ENCODE measurements at places on chromosomes 3 and 15. TPM values are rescaled to one million over a fixed set of nuclear protein-coding genes. Genes with fewer than 3 reads are reported as not detected.

GABRR3 gene
- not detected for total RNA-seq

SAMD7 gene
- total RNA-seq: not detected

EOGT gene
- 65.9 TPM for total RNA-seq

SERP1 gene
- total RNA-seq: 124 TPM

CP gene
- total RNA-seq: 0.88 TPM

DNA sequence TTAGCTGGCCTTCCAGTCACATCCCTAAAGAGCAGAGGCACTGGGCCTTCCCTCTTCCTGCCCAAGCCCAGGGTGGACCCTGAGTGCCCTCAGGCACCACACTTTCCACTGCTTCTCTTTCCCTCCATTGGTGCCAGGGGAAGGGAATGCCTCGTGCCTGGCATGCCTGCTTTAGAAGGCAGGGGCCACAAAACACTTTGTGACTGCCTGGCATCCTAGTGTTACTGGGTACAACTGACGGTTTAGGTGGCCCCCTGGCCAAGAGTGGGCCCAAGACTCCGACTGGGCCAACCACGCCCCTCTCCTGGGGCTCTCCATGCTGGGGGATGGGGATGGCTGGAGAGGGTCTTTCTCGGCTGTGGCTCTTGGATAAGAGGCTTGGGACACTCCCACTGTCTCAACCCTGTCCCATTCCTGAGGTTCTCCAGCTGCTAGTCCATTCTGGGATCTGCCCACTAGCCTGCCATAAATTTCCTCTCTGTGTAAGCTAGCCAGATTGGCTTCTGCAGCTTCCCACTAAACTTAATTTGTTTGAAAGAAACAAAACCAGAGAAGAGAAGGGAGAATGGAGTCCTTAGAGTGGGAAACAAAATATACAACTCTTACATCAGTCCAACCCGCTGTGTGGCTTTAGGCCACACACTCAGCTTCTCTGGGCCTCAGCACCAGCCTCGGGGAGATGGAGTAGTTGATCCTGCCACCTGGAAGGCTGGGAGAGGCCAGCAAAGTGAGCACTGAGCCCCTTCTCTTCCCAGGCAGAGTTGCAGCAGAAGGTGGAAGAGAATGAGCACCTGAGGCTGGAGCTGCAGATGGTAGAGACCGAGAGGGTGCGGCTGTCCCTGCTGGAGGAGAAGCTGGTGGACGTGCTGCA lies 24.1 kb upstream of the GP9 start:
- DNase-seq: peak; percentile 49

GRCh38 chr15:72784456-72784876 lies 908 bp upstream of the ADPGK start:
- DNase-seq: peak; percentile 61

DNA sequence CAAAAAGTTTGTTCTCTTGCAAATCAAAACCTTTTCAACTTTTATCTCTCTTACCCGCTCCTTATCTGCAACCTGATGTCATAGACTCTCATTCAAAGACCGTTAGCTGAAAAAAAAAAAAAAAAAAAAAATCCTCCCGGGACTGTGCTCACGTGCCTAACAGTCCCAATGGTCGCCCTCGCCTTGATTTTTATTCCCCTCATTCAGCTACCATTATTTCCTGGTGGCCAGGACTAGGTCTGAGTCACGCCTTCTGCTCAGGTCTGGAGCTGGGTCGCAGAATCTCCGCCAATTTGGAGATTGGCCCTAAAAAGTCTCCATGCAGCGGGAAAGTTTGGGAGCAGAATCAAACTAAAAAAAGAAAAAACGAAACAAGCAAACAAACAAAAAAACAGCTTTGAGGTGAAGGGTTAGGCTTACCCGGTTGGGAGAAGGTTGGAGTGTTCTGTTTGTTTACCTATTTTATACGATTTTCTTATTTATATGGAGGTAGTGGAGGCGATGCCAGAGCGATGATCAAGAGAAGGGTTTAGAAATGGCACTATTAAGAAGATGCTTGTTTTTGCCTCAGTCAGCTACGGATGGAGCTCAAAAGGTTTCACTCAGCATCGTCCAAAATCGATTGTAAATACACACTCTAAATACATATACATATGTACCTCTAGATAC lies 51.1 kb downstream of the ZIC4 start:
- no peak for DNase-seq

GRCh38 chr3:100838157-100838556 lies 128.9 kb downstream of the TFG start:
- peak; percentile 36 for DNase-seq

DNA sequence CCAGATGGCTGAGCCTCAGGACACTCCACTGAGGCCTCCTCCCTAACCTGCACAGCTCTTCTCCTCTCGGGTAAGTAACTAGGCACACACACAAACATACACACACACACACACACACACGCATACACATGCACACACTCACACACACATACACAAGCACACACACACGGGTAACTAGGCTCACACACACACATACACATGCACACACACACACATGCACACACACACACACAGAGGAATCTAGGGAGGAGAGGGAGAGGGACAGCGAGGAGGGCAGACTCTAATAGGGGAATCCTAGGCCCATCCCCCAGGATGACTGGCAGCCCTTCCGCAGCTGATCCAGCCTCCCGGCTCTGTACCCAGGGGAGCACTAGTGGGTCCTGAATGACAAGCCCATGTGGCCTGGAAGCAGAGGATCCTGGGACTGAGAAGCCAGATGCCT lies 177.4 kb upstream of the LINGO1 start:
- no peak for DNase-seq

DNA sequence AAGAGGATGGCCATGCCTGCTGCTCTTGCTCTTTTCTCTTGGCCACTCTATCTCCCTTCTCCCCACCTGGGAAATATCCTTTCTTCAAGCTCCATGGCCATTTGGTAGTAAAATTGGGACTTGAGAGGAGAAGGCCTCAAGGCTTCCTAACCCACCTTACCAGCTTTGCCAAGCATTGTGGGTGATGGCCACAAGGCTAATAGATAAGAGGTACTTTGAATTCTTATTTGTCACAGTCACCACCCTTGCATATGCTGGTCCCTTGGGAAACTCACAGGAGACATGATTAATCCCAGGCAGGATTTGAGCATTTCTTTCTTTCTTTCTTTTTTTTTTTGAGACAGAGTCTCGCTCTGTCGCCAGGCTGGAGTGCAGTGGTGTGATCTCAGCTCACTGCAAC lies 37.2 kb downstream of the B3GNT5 start:
- no peak for DNase-seq

- no peak for DNase-seq
These were observed 10.4 kb upstream of the NMB start for GRCh38 chr15:84668221-84668982.

- no peak for DNase-seq
These were observed 105.0 kb downstream of the FOXP1 start for GRCh38 chr3:71478568-71478967.

- no peak for DNase-seq
These were observed 286.2 kb downstream of the ADAMTSL3 start for GRCh38 chr15:83940136-83940535.

GRCh38 chr3:67447393-67447792 lies 207.0 kb downstream of the SUCLG2 start:
- no peak for DNase-seq

DNA sequence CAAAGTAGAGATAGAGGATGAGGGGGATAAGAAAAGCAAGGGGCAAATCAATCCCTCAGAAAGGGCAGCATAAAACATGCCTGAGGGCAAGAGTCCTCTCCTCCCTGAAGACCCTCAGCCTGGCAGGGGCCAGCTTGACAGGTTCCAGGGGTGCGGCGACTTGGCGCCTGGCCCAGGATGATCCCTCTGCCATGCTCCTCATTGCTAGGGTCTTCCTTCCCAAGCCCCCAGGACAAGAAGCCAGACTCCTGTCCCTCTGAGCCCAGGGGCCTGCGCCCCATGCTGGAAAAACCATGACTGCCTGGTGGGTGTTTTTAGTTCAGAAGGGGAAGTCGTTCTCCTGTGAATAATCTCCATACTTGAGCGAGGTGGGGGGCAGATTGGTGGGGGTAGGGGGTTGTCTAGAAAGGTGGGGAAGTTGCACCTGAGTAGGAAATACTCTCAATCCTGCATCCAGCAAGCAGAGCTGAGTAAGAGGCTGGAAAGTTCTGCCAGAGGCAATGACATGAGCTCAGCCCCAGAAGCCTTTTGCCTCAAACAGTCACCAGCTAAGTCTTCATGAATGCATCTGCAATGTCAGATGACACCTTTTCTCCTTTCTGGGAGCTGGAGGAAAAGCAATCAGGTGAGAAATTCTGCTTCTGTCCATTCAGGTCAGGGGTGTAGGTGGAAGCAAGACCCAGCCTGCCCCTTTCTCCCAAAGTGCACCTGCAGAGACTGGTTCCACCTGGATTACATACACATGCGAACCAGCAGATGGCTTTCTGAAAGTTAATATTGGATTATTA lies 18.3 kb downstream of the SLC12A8 start:
- no peak for DNase-seq

GRCh38 chr3:182450942-182451787 lies 342.1 kb upstream of the ATP11B start:
- DNase-seq: no peak

DNA sequence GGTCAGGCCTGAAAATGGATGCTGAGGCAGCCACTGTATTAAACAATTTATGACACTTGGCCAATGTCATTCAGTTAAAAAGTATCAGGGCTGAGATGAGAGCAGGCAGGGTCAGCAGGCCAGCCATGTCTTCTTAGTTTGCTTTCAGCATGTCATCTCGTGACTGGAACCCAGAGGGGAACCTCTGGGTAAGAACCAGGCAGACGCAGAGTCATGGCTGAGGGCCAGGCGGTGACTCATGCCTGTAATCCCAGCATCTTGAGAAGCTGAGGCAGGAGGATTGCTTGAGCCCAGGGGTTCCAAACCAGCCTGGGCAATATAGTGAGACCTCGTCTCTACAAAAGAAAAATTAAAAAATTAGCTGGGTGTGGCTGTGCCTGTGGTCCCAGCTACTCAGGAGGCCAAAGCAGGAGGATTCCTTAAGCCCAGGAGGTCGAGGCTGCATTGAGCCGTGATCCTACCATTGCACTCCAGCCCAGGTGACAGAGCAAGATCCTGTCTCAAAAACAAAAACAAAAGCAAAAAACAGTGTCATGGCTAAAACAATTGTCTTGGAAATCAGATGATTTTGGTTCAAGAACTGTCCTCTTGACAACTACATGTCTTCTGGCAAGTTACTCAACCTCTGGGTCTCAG lies 11.7 kb downstream of the BCL2L10 start:
- no peak for DNase-seq

GRCh38 chr3:13852638-13853009 lies 27.2 kb downstream of the WNT7A start:
- peak; percentile 88 for DNase-seq

- DNase-seq: no peak
These were observed 4.3 kb upstream of the SLC6A20 start for GRCh38 chr3:45800611-45801010.

DNA sequence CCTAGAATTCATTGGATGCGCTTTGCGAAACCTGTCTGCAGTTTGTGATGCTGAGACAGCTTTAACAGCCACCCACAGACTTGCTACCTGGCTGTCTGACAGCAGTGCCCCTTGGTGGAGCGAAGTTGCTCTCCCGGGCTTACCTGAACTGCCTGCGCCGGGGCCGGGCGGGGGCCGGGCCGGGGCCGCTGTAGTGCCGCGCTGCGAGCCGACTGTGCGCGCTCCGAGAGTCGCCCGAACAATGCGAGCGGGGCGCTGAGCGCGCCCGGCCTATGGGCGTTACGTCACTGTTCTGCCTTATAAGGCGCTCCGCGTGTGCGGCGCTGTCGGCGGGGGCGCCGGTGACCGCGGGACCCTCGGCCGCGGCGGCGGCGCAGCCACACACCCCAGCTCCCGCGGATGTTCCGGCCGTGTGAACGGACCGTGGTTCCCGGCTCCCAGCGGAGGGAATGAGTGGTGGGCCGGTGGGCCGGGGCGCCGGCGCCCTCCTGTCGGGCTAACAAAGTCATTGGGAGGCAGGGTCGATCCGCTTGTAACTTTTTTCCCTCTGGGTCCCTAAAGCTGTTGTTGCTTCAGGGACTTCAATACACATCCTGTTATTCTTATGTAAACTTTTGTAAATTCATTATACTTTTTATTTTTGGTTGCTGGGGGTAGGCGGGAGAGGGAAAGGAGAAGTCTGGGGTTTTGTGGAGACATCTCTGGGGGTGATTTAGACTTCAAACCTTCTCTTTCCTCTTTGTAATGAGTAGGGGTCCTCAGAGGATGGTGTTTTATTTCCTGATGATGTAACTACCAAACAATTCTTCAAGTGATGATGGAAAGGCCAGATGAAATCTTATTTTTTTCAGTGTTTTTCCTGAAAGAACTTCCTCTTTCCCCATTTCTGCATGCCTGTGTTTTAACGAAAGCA lies 58.5 kb downstream of the CMSS1 start:
- DNase-seq: peak; percentile 90

GRCh38 chr3:197750858-197751737 lies 1.4 kb downstream of the FYTTD1 start:
- DNase-seq: peak; percentile 88

DNA sequence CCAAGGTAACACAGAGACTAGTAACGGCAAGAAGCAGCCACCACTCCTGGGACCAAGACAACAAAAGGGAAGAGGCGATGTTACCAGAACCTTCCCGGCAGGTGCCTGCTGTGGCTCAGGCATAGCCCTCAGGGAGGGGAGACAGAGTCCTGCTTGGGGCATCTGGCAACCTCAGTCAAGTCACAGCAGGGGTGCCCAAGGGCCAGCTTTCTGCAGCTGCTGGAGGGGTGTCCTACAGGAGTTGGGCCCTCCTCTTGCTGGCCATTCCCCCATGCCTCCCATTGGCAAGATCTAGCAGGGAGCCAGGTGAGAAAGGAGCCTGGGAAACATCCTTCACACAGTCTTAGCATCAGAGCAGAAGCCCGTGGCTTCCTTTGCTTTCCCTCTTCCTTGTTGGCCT lies 197.3 kb upstream of the IL12A start:
- DNase-seq: no peak

Measured in osteoblast (primary cell).